ENCODE measurements at places on chromosomes 13 and 19.

- no peak for DNase-seq
Measured at GRCh38 chr19:4473011-4473762, 1.1 kb downstream of the HDGFL2 start.

DNA sequence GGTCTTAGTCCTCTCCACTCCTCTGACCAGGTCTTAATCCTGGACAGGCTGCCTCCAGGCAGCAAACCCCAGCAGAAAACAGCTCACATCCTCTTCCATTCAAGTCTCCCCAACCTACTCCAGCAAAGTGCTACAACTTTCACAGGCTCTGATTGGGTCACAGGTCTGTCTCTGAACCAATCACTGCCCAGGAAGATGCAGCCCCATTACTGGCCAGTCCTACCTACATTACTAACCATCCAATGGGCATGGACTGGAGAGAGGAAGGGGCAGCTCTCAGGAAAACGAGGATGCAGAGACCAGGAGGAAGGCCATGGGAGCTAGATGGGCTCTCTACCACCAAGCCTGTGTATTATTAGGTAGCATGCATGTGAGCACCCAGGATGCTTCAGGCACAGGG lies 12.2 kb downstream of the MED26 start:
- DNase-seq: no peak

DNA sequence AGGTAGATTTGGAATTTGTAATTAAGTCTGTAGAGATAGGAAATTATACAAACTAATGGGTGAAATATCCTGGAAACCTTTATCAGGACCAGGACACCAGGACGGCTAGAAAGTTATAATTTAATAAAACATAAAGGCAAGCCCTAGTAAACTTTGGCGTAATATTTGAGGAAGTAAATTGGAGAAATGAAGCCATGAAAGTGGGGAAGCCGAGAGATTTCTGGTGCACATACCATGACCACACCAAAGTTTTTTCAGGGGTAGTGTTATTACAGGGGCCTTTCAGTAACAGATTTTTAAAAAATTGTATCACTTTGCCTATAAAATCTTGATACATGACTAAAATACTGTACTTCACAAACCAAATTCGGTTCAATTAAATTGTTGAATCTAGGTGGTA lies 54.7 kb upstream of the URAD start:
- DNase-seq: no peak

- DNase-seq: peak; percentile 29
Measured at GRCh38 chr19:3146677-3147100, 10.9 kb downstream of the GNA15 start.

- DNase-seq: no peak
Measured at GRCh38 chr13:100773429-100773828, 98.8 kb upstream of the TMTC4 start.

GRCh38 chr13:106061781-106062180 lies 473.7 kb downstream of the EFNB2 start:
- no peak for DNase-seq

GRCh38 chr19:44689290-44690130 lies 9.4 kb upstream of the CEACAM16 start:
- DNase-seq: peak; percentile 47

DNA sequence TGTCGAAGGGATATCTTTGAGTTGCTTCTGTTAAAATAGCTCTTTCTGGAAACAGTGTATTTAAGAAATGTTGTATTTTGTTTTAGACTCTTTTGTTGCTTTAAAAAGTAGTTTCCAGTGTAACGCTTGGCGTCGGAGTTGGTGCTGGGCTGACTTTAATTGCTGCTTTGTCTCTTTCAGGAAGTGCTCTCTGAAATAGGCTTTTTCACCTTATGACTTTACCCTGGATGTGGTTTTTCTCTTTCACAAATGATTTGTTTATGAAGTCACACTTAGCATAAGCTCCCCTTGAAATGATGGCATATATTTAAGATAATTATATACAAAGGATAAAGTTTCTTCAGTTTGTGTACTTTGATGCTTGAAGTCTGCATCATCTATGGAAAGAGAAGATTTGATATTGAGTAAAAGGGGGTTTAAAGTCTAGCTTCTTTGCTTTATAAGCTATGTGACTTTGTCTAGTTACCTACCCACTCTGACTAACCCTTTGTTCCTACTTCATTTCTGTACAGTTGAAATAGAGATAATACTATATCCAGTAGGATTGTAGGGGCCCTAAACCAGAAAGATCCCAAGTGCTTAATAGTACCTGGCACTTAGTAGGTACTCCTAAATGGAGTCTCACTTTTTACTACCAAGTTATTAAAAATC lies at the start of gene GPR18:
TSS of gene GPR18 (minus strand) at position 170 of the 651 bp plus-strand sequence. CDS start 2,507 bp downstream, outside the sequence.
- DNase-seq: no peak

- no peak for DNase-seq
Measured at GRCh38 chr13:98565726-98566565, 11.0 kb downstream of the STK24 start.

DNA sequence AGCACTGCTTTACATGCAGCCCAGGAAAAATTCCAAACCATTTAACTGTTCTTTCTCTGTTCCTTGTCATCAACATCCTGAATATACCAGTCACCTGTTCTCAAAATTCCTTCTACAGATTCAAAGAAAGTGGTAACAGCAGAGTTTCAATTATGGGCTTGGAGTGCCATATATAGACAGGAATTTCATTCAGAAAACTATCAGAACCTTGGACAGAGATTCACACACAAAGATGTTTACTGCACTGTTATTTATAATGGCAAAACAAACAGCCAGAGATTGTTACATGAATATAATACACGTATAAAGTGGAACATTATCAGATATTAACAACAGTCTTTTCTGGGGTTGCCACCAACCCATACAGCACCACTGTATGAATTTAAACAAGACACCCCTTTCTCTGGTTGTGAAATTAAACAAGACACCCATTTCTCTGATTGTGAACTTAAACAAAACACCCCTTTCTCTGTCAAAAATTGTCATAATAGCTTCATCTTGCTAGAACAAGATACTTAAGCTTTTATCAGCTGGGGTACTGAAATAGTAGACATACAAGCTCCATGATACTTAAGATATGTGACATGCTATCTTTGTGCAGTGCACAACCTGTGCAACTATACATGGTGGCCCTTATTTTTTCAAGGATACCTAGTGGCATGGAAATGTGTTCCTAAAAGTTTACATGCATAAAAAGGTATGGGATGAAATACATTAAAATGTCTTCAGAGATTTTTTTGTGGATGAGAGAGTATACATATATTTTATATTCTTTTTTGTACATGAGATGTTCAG lies 12.6 kb downstream of the CACNA1A start:
- DNase-seq: no peak

DNA sequence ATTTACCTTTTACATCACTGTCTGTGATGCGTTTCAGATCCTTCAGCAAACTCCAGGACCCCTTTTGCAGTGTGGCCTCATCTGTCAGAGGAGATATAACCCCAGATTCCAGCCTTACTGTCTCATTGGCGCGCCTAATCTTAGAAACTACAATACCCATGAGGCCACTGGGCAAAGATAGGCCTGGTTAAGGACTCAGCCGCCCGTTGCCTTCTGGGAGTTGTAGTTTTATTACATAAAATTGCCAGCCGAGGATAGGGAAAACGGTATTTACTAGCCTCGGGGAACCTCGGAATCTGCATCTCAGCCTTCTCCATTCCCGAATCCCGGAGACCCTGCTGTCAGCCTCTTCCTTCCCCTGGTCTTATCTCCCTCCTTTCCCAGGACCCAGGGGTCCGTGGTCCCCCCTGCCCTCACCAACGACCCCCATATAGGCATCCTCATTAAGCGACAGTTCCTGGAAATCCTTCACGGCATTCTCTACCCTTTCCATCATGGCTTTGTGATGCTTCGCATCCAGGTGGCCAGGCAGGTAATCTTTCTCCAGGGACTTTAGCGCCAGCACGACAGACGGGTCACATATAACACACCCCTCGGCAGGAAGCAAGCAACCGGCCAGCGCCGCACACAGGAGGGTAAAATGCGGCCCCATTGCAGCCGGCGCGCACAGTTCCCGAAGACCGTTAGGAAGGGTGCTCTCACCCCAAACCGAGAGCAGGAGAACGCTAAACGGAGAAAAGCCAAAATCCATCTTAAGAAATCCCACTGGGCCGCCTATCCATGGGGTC lies 1.3 kb downstream of the IZUMO1 start:
- DNase-seq: no peak

DNA sequence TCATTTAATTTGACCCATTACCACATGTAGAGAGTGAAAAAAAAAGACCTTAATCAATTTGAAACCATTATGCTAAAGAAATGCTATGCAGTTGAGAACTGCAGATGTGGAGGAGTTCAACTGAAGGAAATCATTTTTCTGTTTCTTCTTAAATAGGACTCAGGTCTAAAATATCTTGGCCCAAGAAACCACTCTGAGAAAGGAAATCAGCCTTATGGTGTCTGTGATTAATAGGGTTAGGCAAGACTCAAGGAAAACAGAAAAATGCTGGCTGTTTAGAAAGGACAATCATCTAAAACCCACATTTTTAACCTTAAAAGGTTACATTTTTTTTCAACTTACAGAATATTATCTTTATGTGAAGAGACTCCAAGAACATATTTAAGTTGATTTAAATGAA lies 1.9 kb upstream of the SLITRK1 start:
- no peak for DNase-seq

DNA sequence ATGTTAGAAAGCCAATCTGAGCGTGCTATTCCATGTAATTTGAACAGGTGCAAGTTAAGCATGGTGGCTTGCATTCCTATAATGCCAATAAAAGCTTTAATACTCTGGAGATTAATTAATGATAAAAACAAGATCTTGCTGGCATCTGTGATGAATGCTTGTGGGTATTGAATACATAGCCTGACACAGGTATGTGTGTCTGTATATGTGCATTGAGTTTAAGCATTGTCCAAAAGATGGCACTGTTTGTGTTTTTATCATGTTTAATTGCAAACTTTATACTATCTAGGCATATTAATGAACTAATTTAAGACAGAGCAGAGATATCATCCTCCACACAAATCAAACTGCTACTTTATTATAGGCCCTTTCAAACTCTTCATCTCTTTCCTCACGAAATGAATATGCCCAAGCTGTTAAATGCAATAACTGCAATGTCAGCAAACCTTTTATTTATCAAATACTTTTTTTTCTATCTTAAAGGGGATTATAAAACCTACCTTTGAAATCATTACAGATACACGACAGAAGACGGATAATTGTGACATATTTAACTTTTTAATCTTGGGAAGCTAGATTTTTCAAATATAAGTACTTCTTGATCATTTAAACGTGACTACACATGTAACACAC lies 86.5 kb downstream of the TNFSF11 start:
- no peak for DNase-seq

DNA sequence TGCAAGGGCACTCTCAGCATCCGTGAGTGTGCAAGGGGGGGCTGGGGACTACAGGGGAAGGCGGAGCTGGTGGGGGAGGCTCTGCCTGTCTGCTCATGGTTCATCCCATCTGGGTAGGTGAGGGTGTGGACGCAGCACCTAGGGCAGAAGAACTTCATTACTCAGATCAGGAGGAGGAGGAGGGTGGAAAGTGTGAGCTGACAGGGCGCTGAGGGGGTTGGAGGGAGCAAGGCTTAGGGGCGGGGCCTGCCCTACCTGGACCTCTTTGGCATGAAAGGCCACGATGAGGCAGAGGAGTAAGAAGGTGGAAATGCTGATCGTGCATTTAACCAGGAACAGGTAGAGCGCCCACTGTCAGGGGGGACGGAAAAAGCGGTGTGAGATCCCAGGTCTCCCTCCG lies 4.5 kb downstream of the KCNN4 start:
- DNase-seq: peak; percentile 45

- no peak for DNase-seq
Measured at GRCh38 chr13:79497064-79497463, 16.1 kb downstream of the NDFIP2 start.

- no peak for DNase-seq
Measured at GRCh38 chr19:35459414-35460082, 11.5 kb downstream of the FFAR2 start.

DNA sequence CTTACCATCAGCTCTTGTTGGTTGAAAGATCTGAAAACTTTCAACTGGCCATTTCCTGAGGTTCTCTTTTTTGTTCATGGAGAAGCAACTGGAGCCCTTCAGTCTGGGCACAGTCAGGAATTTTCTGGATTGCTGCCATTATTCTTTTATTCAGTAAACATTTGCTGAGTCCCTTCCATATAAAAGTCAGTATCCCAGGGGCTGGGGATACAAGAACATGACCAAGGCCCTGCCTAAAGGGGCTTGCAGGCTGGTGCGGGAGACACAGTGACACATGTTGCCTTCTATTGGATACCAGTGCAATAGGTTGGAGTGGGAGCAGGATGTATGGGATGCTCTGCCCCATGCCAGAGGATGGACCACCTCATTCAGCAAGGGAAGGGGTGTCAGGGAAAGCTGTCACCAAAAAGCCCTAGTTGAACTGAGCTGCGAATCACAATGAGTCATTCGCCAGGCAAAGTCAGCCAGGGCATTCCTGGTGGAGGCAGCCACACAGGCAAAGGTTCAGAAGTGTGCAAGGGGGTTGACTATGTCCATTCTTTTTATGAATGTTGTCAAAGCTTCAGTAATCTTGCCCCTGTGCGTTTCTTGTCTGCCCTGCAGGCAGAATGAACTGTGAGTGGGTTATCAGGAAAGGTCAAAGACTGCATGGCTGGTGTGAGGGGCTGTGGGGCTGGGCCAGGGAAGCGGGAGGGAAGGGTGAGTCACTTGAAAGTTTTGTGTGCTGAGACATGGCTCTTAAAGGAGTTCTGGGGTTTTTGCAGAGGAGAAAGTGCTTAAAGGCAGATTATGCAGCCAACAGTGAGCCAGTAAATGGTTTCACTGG lies 395.9 kb downstream of the KCNRG start:
- no peak for DNase-seq

GRCh38 chr13:110450016-110450900 lies 111.3 kb downstream of the RAB20 start:
- no peak for DNase-seq

- DNase-seq: no peak
Measured at GRCh38 chr19:28519218-28519779, 693.7 kb downstream of the UQCRFS1 start.

- no peak for DNase-seq
Measured at GRCh38 chr19:6087074-6087571, 23.2 kb downstream of the RFX2 start.

GRCh38 chr19:6125571-6125989 lies 9.9 kb upstream of the ACSBG2 start:
- DNase-seq: peak; percentile 25

Data from stimulated activated CD4-positive, alpha-beta T cell treated with anti-CD3 and anti-CD28 coated beads, Interleukin-1b, Interleukin-23, amount 100 ng/mL, for 1 hour (primary cell).